ENCODE measurements at places on chromosomes 16 and 17.

GRCh38 chr17:59845595-59846393, 46.9 kb downstream of the TUBD1 start:
- no peak for DNase-seq

- no peak for DNase-seq
Measured at GRCh38 chr16:77500286-77500598, 65.4 kb upstream of the ADAMTS18 start.

GRCh38 chr17:10292057-10292937, 80.5 kb downstream of the MYH13 start:
- DNase-seq: no peak

DNA sequence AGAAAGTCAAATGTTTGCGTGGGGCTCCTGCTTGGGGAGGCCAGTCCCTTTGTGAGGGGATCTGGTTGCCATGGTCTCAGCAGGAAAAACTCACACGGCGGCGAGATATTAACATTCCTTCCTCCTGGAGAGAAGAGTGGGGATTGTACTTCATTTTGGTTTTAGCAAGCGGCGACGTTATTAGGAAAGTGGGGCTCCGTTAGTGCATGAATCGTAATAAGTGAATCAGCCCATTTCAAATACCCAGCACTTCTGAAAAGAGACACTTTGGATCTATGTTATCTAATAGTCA, 41.6 kb upstream of the METRNL start:
- no peak for DNase-seq
